ENCODE measurements at places on chromosomes 2 and 18.

- no peak for DNase-seq
These were observed 32.5 kb downstream of the HS6ST1 start for GRCh38 chr2:128286011-128286721.

GRCh38 chr2:128315122-128315828, 3.4 kb downstream of the HS6ST1 start:
- DNase-seq: no peak

DNA sequence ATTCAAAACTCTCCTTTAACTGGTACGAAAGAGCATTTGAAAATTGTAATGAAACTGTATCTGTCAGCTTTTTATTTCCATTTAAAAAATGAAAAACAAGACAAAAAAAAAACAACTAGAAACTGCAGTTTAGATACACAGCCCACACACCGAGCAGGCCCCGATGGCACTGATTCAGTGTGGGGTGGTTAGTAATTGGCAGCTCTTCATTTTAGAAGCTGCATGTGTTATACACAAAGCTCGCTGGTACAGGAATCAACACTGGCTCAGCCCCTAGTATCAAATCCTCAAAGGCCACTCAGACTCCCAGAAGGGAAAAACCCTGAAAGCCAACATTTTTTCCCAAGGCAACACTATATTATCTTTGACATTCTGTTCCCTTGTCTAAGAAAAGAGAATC, 30.5 kb upstream of the RMDN2 start:
- no peak for DNase-seq

DNA sequence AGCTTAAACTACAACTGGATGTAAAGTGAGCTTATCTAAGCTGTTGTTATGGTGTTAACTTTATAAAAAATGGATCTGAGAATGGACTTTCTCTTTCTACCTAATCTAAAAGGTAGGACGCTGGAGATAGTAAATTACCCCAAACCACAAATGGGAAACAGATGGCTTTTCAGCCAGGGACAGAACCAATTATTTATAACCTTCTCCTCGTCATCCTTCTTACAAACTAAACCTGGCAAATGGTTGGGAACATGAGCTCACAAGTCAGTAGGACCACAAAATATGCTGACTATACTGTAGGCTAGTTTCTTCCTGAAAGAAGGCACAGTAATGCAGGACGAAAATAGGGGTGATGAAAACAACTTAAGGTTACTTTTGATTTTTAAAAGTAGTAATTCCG, 32.7 kb upstream of the ZDBF2 start:
- no peak for DNase-seq

DNA sequence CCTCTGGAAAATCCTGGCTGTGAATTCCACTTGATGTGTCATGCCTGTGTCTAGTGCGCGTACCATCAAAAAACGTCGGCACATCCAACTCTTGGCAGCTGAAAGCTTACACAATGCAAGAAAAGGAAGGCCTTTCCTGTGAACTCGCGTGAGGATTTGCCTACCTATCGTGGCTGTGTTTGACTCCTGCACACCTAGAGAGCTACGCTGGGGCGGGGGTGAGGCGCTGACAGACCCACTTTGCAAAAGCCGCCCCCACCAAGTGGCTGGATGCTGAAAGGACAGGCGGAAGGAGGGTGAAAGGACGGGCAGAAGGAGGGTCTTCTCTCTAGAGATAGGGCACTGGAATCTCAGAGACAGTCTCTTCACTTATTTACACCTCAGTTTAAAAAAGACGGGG, 270.1 kb downstream of the EIPR1 start:
- DNase-seq: no peak

- DNase-seq: no peak
These were observed 96.5 kb downstream of the COL5A2 start for GRCh38 chr2:189083106-189083505.

GRCh38 chr2:152166633-152167032, 8.9 kb downstream of the STAM2 start:
- no peak for DNase-seq

GRCh38 chr2:204110751-204111516, 174.4 kb downstream of the ICOS start:
- no peak for DNase-seq

GRCh38 chr2:219386532-219387280, 1.0 kb downstream of the DNPEP start:
- DNase-seq: no peak

GRCh38 chr18:22676423-22676822, 256.7 kb upstream of the RBBP8 start:
- DNase-seq: no peak

- no peak for DNase-seq
These were observed 231.1 kb upstream of the AGAP1 start for GRCh38 chr2:235262750-235263149.

- no peak for DNase-seq
These were observed 182.3 kb downstream of the INO80D start for GRCh38 chr2:205903549-205904129.

DNA sequence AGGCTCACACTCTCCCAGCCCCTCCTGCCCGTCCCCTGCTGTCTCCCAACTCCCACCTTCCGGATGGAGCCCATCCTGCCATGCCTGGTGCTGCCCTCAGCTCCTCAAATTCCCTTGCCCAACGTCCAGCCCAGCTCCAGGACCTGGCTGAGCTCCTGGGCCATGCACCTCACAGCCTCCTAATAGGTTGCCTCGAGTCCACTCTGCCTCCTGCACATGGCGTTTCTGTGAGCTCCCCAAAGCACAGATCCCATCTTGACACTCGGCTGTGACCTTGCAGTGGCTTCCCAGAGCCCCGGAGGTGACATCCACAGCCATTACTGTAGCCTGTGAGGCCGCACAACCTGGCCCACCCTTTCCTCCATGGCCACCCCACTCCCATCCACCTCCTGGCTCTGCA, 191.9 kb upstream of the SALL3 start:
- no peak for DNase-seq

DNA sequence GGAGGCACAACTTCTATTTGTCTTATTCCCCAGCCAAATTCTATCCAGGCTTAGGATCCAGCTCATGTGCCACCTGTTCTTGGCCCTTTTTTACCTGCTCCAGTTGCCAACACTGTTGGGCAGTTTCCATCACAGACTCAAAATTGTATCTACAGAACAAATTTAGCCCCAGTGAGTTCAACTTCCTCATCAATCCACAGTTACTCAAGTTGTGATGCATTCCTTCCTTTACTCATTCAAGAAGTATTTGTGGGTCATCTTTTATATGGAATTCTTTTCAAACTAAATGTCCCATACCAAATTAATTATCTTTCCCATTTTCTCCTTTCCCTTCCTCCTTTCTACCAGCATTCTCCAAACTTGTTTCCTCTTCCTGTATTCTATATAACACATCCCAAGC, 12.7 kb upstream of the DDX18 start:
- no peak for DNase-seq

- no peak for DNase-seq
These were observed 5.9 kb downstream of the SCYGR4 start for GRCh38 chr2:227623226-227623625.

DNA sequence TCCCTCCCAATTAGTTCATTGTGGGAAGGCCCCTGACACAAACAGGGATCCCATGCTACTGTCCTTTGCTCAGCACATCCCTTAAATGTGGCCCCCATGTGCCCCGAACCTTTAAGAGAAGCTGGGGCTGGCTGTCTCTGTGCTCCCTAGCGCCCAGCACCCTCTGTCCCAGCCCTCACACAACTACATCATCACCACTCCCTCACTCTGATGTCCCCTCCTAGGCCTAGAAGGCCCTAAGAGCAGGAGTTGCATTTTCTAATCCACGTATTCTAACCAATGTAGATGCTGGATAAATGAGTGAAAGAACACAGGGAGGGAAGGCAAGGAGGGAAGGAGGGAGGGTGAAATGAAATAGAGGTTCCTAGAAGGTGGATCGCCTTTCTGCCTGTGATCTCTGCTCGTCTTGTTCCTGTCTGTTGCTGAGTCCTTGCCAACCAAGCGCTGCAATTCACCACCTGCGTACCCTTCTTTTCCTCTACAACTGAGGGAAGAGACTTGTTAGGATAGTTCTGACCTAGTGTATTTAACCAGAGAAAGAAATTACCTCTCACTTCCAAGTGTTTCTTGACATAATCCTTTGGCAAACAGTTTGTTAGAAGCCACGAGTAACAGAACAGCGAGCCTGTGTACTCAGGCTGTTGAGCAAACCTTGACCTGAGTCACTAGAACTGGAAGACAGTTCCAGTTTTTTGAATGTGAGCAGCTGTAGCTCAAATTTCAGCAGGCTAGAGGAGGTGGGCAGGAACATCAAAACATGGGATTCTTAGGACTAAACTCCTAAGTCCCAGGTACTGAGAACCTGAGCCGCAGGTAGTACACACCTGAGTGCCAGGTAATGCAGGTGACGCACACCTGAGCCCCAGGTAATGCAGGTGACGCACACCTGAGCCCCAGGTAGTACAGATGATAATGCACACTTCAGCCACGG, 181.5 kb upstream of the ID2 start:
- no peak for DNase-seq

DNA sequence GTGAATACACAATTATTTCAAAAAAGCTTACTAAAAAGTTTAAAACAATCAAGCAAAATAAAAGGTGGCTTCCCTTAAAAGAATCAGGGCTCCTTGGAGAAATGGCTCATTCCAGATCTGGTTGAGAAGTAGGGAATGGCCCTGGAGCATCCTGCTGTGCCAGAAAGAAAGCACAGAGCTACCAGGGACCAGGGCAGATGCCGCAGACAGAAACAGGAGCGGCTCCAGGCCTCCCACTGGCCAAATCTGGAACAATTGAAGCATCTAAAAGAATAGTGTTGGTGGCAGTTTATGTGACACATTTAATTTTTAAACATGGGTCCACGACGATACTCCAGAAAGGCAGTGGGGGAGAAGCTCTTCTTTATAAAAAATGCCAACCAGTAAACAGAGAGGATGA, 75.5 kb downstream of the GBX2 start:
- no peak for DNase-seq

DNA sequence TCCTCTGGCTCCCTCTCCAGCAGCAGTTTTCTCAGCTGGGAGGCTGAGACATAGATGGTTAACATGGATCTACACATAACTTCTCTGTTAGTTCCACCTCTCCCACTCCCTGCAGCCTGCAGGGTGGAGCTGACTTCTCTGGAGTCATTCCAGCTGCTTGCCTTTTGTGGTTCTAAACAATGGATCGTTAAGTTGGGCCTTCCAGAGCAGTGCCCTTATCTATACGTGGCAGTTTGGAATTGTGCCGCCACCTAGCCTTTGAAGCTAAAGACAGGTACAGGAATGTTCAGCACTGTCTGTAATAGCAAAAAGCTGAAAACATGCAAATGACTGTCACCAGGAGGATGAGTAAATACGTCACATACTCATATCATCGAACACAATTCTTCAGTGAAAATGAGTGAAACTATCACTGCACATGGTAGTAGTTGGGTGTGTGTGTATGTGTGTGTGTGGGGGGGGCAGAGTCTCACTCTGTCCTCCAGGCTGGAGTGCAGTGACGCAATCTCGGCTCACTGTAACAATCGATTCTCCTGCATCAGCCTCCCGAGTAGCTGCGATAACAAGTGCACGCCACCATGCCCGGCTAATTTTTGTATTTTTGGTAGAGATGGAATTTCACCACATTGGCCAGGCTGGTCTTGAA, 50.3 kb downstream of the SH2D6 start:
- DNase-seq: no peak

- DNase-seq: no peak
These were observed 12.6 kb downstream of the GNLY start for GRCh38 chr2:85706599-85707296.

DNA sequence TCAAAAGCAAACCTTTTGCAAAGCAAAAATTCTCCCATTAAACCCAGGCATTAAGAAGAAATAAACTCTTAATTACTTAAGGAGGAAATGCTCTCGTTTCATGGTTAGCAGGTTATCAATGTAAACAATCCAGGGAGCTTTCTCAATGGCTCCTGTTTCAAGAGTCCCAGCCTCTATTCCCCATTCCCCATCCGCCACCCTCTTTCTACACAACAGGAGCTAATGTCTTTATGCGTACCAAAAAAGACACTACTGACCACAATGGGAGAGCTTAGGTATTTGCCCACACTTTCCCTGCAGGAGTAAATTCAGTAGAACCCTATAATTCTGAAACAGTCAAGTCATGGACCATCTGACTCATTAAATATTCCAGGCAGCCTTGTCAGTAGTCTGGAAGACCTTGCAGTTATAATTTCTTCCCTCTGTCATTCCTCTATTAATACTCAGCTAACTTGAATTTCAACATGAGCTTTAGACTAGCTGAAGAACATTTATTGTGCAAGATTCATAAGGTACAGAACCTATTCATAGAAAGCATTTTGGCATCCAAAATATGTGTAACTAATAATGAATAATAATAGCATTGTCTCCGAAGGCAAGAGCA, 48.6 kb downstream of the SLC8A1 start:
- no peak for DNase-seq
